ENCODE measurements at places on chromosomes 7 and 10.

DNA sequence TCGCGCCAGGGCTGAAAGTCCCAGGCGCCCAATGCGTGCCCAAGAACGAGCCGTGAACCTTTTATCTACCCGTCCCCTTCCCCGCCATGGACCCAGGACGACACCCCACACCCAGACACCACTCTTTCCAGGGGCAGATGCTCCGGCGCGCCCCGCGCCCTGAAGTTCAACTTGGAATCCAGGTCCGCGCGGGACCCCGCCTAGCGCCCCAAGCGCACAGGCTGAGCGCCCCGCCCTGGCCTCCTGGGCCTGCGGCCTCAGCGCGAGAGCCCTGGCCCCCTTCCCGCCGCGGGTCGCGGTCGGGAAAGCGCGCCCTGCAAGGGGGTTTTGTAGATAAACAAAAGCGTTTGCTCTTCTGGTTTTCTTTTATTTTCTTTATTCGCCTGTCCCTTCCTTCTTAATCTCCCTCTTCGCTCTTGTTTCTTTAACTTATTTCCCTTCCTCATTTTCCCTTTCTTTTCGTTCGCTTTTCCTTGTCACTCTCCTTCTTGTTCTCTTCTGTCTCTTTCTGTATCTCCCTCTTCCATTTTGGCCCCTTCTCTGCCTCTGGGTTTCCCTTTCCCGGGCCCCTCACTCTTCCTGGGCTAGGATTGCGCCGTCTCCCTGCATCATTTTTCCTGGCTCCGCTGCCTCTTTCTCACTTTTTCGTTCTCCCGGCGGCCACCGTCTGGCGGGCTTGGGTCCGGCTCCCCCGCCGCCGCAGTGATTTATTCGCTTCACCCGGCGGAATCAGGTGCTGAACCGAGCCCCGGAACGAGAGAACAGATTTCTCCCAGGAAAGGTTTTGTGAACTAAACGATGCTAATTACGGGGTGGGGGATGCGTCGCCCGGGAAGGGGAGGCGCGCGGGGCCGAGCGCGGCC, 15.3 kb upstream of the PAX2 start:
- DNase-seq: no peak

DNA sequence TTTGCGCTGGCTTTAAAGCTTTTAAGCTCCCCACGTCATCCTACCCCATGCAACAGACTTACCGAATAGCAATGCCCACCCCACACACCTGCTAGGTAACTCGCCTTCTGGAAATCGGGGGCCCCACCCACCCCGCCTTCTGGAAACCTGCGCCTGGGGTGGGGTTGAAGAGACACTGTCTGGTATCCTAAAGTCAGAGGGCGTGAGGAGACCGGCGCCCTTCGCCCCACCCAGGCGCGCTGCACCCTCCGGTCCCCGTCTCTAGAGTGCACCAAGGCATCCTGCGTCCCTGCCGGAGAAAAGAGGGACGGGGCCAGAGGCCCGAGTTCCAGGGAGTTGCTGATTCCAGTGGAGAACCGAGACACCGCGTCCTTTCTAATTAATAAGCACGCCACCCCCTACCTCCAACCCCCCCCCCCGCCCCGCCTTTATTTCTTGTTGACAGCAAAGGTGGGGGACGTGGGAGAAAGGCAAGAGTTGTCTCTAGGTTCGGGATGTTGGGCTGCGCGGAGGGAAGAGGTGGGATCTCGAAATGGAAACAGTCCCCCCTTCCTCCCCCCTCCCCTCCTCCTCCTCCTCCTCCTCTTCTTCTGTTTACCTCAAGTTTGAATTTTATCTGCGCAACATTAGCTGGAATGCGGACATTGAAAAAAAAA, 220.9 kb upstream of the MKLN1 start:
- DNase-seq: no peak

- no peak for DNase-seq
Observed at GRCh38 chr10:11715815-11716494, 26.2 kb upstream of the ECHDC3 start.

DNA sequence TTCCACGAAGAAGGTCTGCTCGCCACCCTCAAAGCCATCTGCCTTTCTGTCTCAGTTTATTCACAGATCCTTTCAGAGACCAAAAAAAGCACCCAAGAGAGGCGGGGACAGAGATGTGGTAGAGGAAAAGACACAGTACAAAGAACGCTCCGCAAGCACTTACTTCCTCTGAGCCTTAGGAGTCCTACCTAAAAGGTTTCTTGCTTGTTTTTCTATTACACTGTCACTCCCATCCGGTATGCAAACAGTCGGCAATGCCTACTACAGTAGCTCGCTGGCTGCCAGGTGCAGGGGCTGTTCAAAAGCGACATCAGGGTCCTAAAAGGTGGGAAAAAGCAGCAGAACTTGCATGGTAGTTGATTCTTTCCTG, 816 bp downstream of the TECPR1 start:
- DNase-seq: no peak

- DNase-seq: no peak
Observed at GRCh38 chr10:68784476-68784875, 42.9 kb upstream of the STOX1 start.

- DNase-seq: no peak
Observed at GRCh38 chr7:124790645-124791044, 25.1 kb upstream of the GPR37 start.

Measured in CMK (cell line).